Fibroblast of skin of right quadriceps (primary cell): ENCODE measurements at places on chromosomes 1 and 21.

- DNase-seq, result no peak
Observed at GRCh38 chr1:246658567-246658966, 65.6 kb upstream of the SCCPDH start.

DNA sequence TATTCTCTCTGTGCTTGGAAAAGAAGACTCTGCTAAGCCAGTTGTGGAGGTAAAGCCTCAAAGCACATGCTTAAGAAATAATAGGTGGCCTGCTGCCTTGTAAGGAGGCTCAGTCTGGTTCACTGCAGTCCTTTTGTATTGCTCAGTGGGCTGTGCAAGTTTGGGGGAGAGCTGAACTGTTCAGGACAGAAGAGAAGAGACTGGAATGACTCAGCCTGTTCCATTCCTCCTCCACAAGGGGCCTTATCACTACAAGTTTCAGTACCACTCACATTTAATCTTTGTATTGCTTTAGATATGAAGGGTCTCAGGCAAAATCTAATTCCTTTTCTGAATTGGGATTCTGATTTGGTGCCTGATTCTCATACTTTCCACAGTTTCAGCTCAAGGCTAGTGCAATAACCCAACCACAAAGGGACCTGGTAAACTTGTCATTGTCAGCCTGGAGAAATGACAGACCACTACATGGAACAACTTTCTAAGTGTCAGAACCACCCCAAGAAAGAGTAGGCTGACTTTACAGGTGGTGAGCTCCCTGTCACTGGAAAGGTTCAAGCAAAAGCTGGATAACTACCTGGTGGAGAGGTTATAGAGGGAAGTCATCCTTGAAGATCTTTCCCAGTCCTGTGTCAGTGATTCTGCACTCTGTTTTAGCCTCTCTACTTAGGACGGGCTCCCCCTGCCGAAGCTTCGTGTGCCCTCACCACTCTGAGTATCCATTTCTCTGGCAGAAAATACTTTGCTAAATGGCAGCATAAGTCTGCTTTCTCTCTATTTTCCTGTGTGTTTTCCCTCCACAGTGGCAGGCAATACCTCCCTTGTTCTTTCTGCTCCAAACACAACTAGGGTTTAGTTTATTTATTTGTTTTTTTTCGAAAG is 162.9 kb upstream of the GJB5 start:
- DNase-seq, result no peak

- no peak for DNase-seq
Observed at GRCh38 chr1:209176866-209177430, 406.6 kb upstream of the CAMK1G start.

DNA sequence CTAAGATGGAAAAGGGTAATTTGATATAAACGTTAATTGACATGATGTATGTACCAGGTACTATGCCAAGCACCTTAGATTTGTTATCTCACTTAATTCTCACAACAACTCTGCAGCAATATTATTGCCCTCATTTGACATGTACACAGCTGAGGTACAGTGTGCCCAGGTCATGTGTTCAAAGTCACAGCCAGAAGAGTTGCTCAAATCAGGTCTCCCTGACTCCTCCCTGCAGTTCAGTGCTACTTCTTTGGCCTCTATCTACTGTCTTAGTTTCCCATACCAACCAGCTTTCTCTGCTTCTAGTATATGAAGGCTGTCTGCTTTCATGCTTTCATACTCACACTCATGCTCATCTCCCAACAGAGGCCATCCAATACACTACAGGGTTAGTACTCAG is 15.1 kb downstream of the TBX15 start:
- no peak for DNase-seq

DNA sequence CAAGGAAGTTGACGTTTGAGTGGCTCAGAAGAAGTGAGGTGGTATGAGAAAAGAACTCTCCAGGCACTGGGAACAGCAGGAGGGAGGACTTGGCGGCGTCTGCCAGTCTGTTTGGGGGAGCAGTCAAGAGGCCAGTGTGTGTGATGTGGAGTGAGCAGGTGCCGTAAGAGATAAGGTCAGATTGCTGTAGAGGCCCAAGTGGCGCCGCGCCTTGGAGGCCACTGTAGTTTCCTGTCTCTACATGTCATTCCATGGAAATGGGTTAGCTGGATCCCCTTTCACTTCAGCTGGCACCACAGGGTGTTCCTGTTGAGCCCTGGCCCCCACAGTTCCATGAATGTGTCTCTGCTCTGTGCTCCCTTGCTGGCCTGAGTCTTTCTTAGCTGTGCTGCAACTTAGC is 35.5 kb upstream of the PTPRF start:
- DNase-seq, result no peak

- DNase-seq, result no peak
Observed at GRCh38 chr1:109977225-109977624, 7.3 kb upstream of the AHCYL1 start.
